SJSA1 (cell line): ENCODE measurements at places on chromosomes 5 and 9. TPM values are rescaled to one million over a fixed set of nuclear protein-coding genes. Genes with fewer than 3 reads are reported as not detected.

GRCh38 chr9:95005278-95006143 lies 279.0 kb downstream of the AOPEP start:
- H3K4me1 ChIP-seq: peaks cover 27% of the 10 kb centered on the region
- H3K27ac ChIP-seq: peak overlapping the region; percentile 79
- H3K36me3 ChIP-seq: peaks cover 42% of the 10 kb centered on the region
- peak overlapping the region; percentile 90 for H3K4me3 ChIP-seq

GRCh38 chr9:129656795-129657390 lies 8.6 kb upstream of the PRRX2 start:
- no peak overlapping the region for H3K4me3 ChIP-seq
- H3K27me3 ChIP-seq: 0 out of 2 replicates have a peak, but pooled peaks cover 3% of the 10 kb centered on the region
- no peaks in the 10 kb centered on the region for H3K36me3 ChIP-seq
- H3K4me1 ChIP-seq: peaks cover 12% of the 10 kb centered on the region

- peaks cover 92% of the 10 kb centered on the region for H3K36me3 ChIP-seq
- H3K4me3 ChIP-seq: no peak overlapping the region
- no peak overlapping the region for H3K27ac ChIP-seq
- no peaks in the 10 kb centered on the region for H3K27me3 ChIP-seq
- no peaks in the 10 kb centered on the region for H3K4me1 ChIP-seq
Observed at GRCh38 chr5:177530638-177531037, 13.9 kb upstream of the DDX41 start.

- no peaks in the 10 kb centered on the region for H3K36me3 ChIP-seq
- no peak overlapping the region for H3K27ac ChIP-seq
- no peak for DNase-seq
- H3K4me3 ChIP-seq: no peak overlapping the region
- H3K4me1 ChIP-seq: no peaks in the 10 kb centered on the region
Observed at GRCh38 chr5:114678778-114679177, 316.9 kb downstream of the KCNN2 start.

GRCh38 chr9:36941441-36941840 lies 92.6 kb downstream of the PAX5 start:
- peaks cover 31% of the 10 kb centered on the region for H3K27me3 ChIP-seq
- no peak overlapping the region for H3K27ac ChIP-seq
- no peaks in the 10 kb centered on the region for H3K4me1 ChIP-seq

- H3K27ac ChIP-seq: no peak overlapping the region
- H3K36me3 ChIP-seq: no peaks in the 10 kb centered on the region
- H3K4me1 ChIP-seq: peaks cover 7% of the 10 kb centered on the region; the same call in 1 of the 2 replicates
- no peak overlapping the region for H3K4me3 ChIP-seq
- H3K27me3 ChIP-seq: no peaks in the 10 kb centered on the region
Observed at GRCh38 chr9:82126256-82126655, 137.7 kb downstream of the SPATA31D1 start.

DNA sequence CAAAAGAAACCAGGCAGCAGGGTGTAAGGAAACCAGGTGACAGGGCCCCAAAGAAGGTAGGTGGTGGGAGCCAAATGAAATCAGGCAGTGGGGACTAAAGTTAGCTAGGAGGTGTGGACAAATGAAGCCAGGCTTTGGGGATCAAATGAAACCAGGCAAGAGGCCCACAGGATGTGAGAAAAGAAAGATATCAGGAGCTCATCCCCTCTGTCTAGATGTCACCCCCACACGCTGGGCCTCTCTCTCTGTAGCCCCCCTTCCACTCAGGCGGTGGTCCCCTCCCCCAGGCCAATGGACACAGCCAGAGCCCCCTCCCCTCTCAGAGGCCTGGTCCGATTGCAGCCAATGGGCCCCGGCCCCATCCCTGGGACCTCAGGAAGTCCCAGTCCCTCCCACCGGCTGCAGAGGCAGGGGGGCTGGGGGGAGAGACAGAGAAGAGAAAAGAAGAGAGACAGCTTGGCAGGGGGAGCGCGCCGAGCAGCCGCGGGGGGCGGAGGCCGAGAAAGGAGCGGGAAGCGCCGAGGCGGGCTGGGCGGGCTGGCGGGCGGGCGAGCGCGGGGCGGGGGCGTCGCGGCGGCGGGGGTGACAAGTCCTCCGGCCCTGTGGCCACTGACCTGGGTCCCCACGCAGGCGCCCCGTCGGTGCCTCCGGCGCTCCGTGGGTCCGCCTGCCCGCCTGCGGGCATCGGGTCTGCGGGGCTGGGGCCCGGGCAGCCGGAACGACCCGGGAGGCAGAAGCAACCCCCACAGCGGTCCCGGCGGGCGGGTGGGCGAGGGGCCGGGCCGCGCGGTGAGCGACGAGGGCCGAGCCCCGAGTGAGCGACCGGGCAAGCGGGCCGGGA lies 11.9 kb downstream of the CNTFR start:
- DNase-seq: no peak
- H3K4me1 ChIP-seq: no peaks in the 10 kb centered on the region
- no peak overlapping the region for H3K4me3 ChIP-seq
- no peaks in the 10 kb centered on the region for H3K36me3 ChIP-seq

- no peak overlapping the region for H3K27ac ChIP-seq
- DNase-seq: no peak
- H3K36me3 ChIP-seq: no peaks in the 10 kb centered on the region
- H3K27me3 ChIP-seq: no peaks in the 10 kb centered on the region
- no peak overlapping the region for H3K4me3 ChIP-seq
- no peaks in the 10 kb centered on the region for H3K4me1 ChIP-seq
Observed at GRCh38 chr5:148179234-148179824, 11.0 kb downstream of the SPINK14 start.

CARD9 gene
- total RNA-seq: 0.16 and 0.32 TPM in 2 replicates

MVB12B gene
- 7.8 and 16.1 TPM in 2 replicates for total RNA-seq
